Stimulated activated CD8-positive, alpha-beta memory T cell treated with anti-CD3 and anti-CD28 coated beads, Interleukin-4, amount 100 ng/mL, for 48 hours (primary cell): ENCODE measurements at places on chromosomes 16 and 17.
A peak's percentile ranks its signal among the peaks of the same experiment; 100 is the strongest.

DNA sequence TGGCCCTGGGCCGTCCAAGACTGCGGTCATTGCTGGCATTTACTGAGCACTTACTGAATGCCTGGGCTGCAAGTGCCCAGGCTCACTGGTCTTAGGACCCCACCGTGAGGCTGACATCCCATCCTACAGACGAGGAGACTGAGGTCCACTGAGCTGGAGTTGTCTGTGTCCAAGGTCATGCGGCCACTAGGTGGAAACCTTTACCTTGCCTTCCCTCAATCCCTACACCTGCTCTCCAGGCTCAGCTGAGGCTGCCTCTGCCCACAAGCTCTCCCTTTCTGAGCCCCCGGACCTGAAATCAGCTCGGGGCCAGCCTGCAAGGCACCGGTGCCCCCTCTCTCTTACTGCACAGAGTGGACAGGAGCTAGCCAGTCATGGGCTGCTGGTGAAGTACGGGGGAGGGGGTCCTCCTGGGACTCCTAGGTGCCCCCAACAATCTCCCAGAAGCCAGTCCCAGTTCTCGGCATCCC, 1.5 kb downstream of the CASKIN1 start:
- DNase-seq: no peak

GRCh38 chr16:4945560-4946502, 8.9 kb upstream of the PPL start:
- no peak for DNase-seq

- no peak for DNase-seq
Observed at GRCh38 chr17:70073310-70073709, 1.7 kb upstream of the KCNJ16 start.

- no peak for DNase-seq
Observed at GRCh38 chr17:79809530-79810129, 12.8 kb upstream of the CBX8 start.

DNA sequence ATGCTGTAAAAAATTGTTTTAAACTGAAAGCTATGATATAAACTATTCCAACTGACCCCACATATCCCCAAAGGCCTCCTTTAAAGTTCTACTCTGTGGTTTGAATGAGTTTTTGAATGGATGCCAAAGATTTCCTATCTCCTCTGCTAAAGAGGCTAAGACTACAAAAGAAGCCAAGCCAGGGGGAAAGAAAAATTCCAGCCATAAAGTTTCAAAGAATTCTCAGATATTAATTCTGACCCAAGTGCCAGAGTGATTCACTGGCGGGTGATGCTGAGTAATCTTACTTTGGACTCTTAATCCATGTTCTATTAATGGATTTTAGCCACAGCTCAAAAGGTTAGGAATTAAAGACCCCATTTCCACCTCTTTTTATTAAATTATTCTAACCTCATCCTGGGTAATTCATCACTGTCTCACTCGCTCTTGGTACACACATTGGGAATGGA, 60.7 kb downstream of the HS3ST3A1 start:
- DNase-seq: no peak

DNA sequence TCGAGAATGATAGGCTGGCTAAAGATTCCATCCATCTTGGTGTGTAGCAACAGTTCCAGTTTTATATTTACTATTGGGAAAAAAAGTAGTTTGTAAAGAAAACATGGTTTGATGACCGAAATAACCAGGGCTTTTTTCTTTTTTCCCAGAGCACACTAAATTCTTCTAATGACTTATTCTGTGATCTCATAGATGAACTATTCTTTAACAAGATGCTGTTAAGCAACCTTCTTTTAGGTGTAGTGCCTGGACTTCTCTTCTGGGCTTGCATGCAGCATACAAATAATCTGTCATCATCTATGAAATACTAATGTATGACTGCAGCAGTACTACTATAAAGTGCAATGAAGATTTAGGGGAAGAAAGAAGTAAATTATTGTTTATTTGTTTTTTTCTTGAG, 11.0 kb upstream of the CAPNS2 start:
- DNase-seq: no peak

- no peak for DNase-seq
Observed at GRCh38 chr16:11586378-11586855, 302 bp downstream of the LITAF start.

- DNase-seq: peak; percentile 56
Observed at GRCh38 chr17:41812381-41813151, at the start of gene FKBP10. Gene FKBP10, plus strand, starts transcription at chr17:41813004. Its CDS starts 31 bp downstream, at chr17:41813035.

- DNase-seq: no peak
Observed at GRCh38 chr16:50485232-50485631, 63.0 kb upstream of the NKD1 start.

DNA sequence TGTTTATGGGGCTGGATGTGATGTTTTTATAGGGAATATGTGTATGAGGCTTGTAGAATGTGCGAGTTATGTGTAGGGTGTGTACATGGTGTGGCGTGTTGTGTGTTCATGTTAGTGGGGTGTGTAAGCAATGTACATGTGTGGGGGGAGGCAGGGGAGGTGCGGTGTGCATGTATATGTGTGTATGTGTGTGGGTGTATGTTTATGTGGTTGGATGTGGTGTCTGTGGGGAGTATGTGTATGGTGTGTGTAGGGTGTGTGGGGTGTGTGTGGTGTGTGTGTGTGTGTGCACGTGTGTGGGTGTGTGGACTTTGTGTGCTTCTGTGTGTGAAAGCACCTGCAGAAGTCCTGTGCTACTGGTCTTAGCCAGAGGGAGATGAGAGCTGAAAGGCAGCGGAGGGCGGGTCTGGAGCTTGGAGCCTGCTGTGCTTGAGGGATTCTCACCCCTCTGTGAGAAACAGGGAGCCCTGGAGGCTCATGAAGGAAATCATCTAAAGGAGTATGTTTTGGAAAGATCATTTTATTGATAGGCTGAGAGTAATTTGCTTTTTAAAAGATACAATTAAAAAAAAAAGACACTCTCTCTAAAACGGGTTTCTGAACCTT, 222.7 kb downstream of the HS3ST4 start:
- no peak for DNase-seq

DNA sequence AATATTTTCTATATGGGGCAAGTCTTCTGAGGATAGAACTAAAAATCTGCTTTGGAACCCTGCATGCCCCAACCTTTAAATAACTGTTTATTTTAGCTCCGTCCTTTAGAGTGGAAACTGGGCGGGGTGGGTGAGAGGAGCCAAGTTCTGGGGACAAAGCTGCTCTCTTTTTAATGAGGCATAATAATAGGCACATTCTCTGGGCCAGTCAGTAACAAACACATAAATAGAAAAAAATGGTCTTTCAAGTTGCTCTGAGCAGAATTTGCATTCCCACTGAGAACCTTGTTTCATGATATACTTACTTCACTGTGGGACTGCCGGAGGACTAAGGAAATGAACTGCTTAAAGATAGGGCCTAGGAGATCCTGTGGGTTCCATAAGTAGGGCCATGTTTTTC, 51.5 kb downstream of the KNOP1 start:
- DNase-seq: no peak

GRCh38 chr17:63275971-63276745, 169.9 kb downstream of the CYB561 start:
- no peak for DNase-seq

GRCh38 chr16:24543949-24544348, 4.6 kb downstream of the RBBP6 start:
- DNase-seq: no peak

DNA sequence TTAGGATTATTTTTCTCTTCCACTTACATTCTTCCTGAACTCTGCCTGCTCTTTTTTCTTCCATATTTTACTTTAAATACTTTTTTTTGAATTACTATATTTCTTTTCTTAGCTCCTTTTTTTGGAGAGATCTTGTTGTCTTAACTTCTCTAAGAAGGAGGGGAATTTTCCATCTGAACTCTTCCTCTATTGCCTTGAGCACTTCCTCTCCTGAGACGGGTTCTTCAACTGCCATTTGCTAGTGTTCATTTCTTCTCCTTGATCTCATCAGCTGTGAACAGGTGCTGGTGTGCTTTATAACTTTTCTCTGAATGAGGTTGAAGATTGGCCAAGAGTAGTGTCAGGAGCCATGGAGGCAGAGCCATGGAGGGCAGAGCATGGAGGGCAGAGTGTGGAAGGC, 15.1 kb upstream of the CD300LD start:
- no peak for DNase-seq

DNA sequence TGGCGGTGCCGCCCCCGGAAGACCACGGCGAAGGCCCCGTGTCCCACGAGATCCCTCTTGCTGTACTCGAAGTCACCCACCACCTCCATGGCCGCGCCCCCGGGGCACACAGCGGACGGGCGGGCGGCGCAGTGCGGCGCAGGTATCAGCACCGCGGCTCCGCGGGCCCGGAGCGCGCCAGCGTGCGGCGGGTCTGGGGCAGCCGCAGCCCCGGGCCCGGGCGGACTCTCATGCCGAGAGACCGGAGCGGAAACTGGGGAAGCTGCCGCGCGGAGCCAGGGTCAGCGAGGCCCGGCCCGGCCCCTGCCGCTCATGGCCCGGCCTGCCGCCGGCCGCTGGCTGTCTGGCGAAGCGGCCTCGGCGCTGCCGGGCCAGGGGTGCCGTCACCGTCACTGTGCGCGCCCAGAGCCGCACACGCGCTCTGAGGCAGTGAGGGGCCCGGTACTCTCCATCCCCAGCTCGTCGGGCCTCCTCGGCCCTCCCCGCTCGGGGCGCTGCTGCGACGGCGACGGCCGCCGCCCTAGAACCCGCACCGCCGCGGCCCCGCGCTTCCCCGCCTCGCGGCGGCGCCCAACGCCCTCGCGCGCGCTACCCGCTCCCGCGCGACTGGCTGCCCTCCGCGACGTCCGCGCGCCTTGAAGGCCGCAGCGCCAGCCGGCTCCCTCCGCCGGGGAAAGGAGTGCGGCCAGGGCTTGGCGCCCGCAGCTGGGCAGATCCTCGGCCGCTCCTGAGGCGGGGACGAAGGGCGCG, at the start of gene ULK2:
TSS of gene ULK2 (minus strand) at position 608 of the 750 bp plus-strand sequence. CDS start at position 89, 519 bp downstream.
- DNase-seq: peak; percentile 61

- DNase-seq: peak; percentile 48
Observed at GRCh38 chr17:64778240-64779097, 116.4 kb upstream of the SMURF2 start.

- DNase-seq: no peak
Observed at GRCh38 chr17:74935048-74935447, 650 bp upstream of the OTOP3 start.

DNA sequence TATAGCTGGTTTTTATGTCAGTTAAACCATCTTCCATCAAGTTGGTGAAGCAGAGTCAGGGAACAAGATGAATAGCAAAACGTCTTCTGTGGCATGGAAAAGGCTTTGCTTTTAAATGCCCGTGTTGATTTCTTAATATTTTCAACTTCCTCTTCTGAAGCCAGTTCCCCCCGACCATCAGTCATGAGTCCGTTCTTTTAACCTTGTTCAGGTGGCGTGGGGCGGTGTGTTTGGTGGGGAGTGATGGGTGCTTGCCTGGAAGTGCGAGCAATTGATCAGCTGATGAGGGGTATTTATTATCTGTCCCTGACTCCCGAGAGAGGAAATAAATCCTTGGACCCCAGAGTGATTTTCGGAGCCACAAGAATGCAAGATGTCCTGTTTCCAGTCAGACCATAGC, 147.1 kb downstream of the WWOX start:
- DNase-seq: no peak

DNA sequence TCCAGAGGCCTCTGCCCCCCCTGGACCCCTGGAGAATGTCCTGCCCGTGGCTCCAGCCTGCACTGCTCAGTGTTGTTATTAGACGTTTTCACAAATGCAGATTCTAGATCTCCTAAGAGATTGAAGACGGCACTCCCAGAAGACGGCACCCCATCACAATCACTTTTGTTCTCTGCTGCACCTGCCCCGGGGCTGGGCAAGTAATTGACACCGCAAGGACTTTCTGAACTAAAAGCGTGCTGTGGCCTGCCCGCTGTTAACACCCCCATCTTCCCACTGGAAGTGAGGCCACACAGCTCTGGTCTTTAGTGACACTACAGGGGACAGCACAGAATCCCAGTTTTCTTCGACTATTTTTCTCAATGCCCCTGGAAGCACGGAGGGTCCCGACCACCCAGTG, 256.9 kb downstream of the ENGASE start:
- no peak for DNase-seq

DNA sequence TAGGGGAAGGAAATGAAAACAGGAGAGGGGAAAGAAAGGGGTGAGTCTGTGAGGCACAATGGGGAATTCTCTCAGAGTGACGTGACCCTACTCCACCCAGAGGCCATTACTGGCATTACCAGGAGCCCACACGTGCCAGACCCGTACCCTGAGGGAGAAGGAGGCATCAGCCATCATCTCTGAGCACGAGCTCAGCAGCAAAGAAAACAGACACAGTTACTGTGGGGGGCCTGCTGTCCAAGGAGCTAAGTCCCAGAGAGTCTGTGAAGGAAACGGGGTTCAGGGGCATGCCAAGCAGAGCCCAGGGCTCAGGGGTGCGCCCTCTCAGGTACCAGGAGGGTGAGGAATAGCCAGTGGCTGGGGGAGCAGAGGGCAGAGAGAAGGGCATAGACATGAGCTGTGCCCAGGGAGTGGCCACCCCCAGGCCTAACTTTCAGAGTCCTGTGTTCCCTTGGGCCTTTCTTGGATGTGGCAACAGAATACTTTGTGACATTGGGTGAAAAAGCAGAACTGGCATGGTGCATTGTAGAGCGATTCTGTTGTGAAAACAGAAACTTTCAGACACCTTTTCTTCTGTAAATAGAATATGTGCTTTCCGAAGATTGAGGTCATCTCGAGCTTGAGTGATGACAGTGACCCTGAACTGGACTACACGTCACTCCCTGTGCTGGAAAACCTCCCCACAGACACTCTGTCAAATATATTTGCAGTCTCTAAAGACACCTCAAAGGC, 11.3 kb downstream of the TAF1C start:
- DNase-seq: peak; percentile 80

GRCh38 chr17:41813699-41814124, 908 bp downstream of the FKBP10 start:
- no peak for DNase-seq

GRCh38 chr17:2363318-2363717, 26.0 kb downstream of the SGSM2 start:
- DNase-seq: no peak

DNA sequence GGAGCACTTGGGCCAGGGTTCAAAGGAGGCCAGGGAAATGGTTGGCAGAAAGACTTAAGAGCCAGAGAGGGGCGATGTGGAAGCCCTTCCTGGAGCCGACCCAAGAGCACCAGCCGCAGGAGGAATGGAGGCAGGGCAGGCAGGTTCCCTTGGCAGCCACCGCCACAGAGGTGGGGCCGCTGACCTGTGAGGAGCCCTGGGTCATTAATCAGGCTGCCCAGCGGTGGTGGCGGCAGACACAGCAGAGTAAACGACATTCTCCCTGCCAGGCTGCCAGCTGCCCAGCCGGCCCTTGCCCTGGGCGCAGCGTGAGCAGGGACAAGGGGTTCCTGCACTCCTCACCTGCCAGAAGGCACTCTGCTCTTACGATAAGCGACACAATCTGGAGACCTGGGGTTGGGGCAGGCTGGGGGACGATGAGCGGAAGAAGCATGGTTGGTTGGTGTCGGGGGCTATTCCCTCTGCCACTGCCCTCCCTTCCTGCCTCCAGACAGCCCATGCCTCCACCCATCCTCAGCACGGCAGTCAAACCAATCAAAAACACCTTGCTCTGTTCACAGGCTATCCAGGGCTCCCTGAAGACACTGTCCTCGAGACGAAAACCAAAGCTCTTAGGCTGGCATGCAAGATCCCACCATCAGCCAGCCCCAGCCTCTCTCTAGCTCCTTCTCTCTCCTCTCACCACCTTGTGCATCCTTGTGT, 40.9 kb downstream of the PLXDC1 start:
- DNase-seq: no peak
